ENCODE measurements at places on chromosomes 7 and 10.

- DNase-seq = no peak
Measured at GRCh38 chr7:146826329-146826728, 709.7 kb downstream of the CNTNAP2 start.

GRCh38 chr10:94069884-94070283 lies 76.2 kb downstream of the PLCE1 start:
- no peak for DNase-seq

- peak; percentile 89 for DNase-seq
Measured at GRCh38 chr7:18693406-18693805, 197.9 kb downstream of the HDAC9 start.

DNA sequence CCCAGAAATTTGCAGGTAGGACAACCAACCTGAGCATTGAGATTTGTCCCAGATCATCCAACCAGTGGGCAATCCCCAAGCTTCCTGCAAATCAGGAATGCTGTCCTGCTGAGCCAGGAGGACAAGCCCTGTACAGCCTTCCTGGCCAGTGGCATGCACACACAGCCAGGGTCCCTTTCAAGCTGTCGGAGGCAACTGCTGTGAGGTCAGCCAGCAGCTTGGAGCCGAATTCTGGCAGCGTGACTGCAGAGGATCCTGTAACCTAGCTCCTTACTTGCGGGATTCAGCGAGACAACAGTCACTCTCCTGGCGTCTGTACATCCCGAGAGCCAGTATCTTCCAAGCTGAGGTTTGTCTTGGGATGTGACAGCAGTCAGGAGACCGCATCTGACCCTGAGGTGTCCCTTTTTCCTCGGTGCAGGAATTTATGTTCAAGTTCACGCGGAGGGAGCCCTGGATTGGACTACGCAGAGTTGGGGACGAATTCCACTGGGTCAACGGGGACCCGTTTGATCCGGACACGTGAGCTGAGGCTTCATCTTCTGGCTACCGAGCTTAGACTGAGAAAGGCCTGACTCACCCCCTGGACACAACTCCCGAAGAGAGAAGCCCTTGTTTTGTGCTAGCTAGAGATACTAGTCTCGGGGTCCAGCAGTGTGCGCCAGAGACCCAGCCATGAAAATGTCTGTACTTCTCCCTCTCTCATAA lies 18.3 kb downstream of the CLEC2L start:
- no peak for DNase-seq

DNA sequence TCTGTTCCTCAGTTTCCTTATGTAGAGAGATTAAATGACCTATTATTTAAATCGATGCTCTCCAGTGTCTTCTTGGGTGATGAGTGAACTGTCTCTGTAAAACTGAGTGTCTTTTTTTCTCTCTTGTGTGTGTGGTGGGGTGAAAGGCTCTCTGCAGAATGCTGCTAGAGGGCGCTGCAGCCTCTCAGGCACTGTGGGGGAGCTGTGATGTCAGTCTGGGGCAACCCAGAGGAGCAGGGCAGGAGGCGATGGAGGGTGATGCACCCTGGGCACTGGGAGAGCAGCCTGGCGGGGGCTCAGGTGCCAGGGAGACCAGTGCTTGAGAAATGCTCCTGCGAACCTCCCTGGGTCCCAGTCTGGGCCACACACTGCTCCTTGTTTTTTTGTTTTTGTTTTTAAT lies 110.1 kb upstream of the POM121L12 start:
- no peak for DNase-seq

DNA sequence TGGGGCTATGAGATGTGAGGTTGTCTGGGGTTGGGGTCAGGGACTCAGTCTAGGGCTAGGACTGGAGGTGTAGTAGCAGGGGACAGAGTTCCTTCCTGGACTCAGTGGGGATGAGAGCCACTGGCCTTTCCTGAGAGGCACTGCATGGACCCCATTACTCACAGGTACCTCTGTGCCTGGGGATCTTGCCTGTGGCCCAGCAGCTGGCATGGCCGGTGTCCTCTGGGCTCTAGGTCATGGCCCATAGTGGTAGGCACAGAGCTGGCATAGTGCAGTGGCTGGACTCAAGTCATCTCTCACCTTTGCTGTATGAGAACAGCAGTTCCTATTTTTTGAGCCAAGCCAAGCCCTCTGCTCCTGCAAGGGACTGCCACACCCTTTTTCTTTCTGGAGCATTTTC lies 51.9 kb downstream of the NEURL1 start:
- DNase-seq = no peak

GRCh38 chr7:155316427-155317113 lies 18.9 kb downstream of the INSIG1 start:
- DNase-seq = no peak

- peak; percentile 91 for DNase-seq
Measured at GRCh38 chr10:101032637-101033224, 1.7 kb downstream of the SFXN3 start.

DNA sequence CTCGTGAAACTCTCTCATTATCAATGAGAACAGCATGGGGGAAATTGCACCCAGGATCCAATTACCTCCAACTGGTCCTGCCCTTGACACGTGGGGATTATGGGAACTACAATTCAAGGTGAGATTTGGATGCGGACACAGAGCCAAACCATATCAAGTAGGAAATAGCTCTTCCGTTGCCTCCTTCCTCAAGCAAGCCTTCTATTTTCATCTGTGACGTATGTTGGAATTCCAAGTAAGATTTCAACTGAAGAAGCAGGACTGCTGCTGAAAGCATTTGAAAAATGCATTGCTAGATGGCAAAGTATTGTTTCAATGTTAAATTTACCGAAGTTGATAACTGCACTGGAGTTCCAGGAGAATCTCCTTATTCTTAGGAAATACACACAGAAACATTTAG lies 178.1 kb upstream of the GALNT17 start:
- DNase-seq = no peak

DNA sequence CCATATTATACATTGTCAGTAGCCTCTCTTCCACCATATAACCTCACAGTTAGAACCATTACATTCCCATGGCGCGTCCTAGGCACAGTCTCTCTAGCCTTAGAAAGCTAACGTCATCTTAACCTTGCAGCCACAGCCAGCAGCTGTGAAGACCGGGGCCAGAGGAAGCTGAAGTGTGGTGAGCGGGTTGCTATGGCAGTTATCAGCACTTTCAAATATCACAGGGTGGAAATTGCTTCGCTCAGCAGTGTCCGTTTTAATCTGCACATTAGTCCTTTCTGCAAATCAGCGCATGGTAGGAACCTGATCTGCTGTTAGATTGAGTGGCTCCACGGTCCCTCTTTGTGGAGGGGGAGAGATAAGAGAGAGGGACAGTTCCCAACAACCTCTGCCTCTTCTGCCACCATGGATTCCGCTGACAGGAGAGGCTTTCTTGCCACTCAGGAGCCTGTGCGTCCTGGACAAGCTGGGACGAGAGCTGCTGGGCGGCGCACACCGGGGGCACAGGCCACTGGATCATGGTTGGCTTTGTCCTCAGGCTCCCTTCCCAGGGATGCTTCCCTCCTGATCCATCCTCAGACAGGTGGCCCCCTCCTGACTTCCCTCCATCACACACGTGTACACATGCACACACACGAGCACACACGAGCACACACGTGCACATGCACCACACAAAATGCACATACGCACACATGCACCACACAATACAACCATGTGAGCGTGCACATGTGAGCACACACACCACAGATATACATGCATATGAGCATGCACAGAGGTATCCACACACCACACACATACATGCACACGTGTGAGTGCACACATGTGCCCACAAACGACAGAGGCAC lies 93.8 kb downstream of the WDR37 start:
- DNase-seq = no peak

DNA sequence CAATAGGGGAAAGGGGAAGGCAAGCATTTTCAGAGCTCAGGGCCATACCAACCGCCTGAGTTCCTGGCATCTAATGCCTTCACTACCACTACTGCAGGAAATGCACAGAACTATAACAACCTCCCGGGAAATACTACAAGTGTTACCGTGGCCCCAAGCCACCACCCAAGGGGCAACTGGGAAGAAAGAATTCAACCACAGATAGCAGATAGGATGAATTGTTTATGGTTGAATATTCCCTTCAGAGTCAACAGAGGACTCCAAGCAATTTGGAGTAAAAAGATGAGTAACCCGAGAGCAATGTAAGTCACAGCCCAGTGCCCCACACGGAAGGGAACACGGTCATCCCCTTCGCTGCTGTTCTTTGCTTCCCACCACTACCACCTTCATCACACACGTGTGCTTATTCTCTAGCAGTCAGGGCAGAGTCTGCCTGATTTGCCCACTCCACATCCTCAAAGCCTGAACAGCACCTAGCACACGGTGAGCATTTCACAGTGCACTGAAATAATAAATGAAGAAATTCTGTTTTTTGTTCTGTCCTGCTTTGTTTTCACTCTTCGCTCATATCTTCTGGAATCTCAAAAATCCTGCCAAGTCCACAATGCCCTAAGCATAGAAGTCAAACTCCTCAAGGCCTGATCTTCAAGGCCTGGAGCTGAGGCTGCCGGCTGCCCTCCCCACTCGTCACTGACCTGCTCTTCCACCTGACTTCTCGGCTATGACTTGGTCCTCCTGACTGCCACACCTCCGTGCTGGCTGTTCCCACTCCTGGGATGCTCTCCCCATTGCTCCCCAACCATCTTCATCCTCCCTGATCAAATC lies 221.1 kb downstream of the KCNMA1 start:
- peak; percentile 96 for DNase-seq

GRCh38 chr10:32349968-32350738 lies 3.2 kb upstream of the EPC1 start:
- DNase-seq = no peak

GRCh38 chr7:116483271-116483942 lies 16.1 kb upstream of the CAV2 start:
- no peak for DNase-seq

DNA sequence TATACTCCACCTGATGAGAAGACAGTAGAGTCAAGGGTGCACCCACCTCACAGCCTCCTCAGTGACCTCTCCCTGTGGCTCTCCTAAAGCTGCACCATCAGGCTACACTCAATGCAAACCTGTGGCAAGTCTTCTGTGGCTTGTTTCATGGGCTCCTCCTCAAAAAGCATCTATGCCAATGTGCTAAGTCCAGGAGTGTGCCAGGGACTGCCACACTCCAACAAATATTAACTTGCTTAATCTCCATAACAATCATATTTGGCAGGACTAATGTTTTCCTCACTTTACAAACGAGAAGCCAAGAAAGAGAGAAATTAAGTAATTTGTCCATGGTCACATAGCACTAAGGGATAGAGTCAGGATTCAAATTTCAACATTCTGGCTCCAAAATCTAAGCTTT lies 11.9 kb downstream of the NRAP start:
- no peak for DNase-seq

GRCh38 chr10:36195364-36195763 lies 553.3 kb upstream of the FZD8 start:
- no peak for DNase-seq

- DNase-seq = no peak
Measured at GRCh38 chr10:28685717-28686116, 8.4 kb downstream of the BAMBI start.

GRCh38 chr7:117870448-117871130 lies 2.7 kb downstream of the CTTNBP2 start:
- DNase-seq = no peak

DNA sequence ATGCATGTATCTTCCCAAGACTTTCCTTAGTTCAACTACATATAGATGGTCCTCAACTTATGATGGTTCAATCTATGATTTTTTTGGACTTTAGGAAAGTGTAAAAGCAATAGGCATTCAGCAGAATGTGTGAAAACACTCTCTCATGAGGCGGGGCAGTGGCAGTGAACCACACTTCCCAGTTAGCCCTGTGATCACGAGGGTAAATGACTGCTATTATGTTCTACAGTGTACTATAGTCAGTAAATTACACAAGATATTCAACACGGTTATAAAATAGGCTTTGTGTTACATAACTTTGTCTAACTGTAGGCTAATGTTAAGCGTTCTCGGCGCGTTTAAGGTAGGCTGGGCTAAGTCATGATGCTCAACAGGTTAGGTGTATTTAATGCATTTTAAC lies 169.3 kb downstream of the AMPH start:
- no peak for DNase-seq

GRCh38 chr7:50436133-50436806 lies 13.9 kb downstream of the FIGNL1 start:
- DNase-seq = peak; percentile 69

DNA sequence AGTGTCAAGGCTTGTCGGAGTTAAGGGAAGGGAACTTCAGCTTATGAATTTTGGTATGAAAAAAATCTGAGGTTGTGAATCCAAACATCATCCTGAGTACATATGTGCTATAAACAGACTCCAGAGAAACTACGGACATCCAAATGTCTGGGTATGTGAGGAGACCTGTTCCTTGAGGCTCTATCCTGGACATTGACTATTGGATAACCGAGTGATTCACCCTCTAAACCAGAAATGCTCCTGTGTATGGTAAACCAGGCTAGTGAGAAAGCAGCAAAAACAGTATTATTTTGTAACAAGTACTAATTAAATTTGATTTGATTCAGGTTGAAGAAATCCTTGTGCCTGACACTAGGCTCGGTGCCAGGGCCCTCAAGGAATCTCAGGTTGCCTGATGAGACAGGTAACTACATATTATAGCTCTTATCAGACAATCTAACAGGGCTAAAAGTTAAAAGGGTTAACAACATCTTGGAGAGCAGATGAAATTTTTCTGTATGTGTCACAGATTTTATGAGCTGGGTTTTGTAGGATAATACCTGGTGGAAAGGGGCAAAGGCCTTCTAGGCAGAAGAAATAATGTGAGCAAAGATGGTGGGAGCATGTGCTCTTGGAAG lies 10.4 kb upstream of the STOX1 start:
- DNase-seq = no peak

DNA sequence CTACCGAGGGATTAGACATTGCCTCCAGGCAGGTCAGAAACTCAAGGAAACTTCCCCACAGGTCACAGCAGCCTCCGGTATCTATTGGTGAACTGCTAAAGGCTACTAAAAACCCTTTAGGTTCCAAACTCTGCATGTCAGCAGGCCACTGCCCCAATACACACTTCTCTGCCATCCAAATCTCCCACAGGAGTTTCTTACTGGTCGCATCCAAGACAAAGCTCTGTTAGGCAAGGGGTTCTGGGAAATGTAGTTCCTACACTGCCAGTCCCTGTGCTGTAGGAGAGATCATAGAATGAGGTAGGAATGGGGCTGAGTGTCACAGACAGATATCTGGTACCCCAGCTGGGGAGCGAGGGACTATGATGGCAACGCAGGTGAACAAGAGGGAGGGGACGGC lies 757.0 kb upstream of the C7orf33 start:
- no peak for DNase-seq

GRCh38 chr7:95479992-95480624 lies 5.6 kb upstream of the ASB4 start:
- no peak for DNase-seq

DNA sequence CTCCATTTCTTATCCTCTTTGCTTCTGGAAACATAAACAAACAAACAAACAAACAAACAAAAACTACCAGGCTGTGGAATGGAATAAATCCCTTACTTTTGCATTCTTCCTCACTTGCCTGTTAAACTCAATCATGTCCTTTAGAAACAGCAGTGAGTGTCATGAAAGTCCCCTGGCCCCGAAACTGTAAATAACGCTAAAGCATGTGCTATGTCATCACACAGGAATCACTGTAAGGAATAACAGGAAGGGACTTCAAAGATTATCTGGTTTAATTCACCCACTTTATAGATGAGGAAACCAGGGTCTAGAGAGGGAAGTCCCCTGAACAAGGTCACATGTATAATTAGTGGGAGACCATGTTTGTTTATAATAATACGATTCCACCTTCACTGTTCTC lies 159.4 kb upstream of the MEOX2 start:
- no peak for DNase-seq

Data from fibroblast of skin of abdomen (primary cell).